ENCODE measurements at places on chromosomes 7 and 10.

DNA sequence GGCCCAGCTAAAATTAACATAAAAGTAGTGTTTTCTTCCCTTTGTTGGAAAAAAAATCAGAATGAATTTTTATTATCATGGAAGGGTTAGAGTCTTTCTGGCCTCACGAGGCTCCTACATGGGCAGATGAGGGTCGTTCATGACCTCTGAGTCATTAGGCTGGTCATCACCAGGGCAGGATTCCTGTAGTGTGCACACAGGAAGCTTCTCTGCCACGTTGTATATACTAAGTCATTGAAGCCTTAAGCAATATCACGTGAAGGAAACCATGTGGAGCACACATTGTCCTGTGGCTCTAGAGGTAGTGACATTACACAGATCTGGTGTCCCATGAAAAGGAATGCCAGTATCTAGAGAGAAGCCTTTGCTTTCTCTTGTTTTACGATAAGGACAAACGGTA is 84.7 kb upstream of the C1QL3 start:
- DNase-seq: peak; percentile 17

- no peak for DNase-seq
Measured at GRCh38 chr10:88689366-88689765, 16.7 kb upstream of the LIPK start.

DNA sequence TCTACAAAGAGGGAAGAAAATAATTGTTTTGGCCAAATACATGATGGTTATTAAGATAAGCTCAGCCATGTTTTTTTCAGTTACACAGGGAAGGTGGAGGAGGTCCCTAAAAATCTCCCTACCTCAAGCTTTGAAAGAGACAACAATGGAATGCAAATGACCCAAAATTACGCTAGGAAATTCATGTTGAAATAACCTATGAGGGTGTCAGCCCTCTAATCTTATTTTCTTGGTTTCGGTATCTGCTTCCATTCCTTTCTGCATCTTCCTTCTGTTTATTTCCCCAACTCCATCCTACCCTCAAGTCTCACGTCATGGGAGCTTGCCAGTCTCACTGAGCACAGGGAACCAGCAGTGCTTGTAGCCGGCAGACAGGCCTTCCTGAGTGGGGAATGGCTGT is 40.6 kb upstream of the SMNDC1 start:
- no peak for DNase-seq

- DNase-seq: no peak
Measured at GRCh38 chr7:99521399-99521798, 16.9 kb downstream of the ZKSCAN5 start.

- DNase-seq: no peak
Measured at GRCh38 chr7:106346167-106346677, 61.4 kb upstream of the NAMPT start.

GRCh38 chr10:1163204-1163660 is 107.0 kb downstream of the WDR37 start:
- no peak for DNase-seq

- DNase-seq: no peak
Measured at GRCh38 chr7:111164442-111164841, 73.5 kb downstream of the LRRN3 start.

DNA sequence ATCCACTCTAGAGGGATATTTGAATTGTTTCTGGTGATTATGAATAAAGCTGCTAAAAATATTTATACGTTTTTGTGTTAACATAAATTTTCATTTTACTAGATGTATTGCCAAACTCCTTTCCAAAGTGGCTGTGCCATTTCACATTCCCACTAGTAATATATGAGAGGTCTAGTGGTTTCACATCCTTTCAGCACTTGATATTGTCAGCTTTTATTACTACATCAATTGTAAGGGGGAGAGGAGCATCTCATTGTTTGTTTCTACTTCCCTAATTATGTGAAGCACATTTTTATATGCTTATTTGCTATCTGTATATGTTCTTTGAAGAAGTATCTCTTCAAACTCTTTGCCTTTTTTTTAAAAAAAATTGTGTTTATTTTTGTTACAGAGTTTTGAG is 184.5 kb downstream of the ADK start:
- peak; percentile 14 for DNase-seq

DNA sequence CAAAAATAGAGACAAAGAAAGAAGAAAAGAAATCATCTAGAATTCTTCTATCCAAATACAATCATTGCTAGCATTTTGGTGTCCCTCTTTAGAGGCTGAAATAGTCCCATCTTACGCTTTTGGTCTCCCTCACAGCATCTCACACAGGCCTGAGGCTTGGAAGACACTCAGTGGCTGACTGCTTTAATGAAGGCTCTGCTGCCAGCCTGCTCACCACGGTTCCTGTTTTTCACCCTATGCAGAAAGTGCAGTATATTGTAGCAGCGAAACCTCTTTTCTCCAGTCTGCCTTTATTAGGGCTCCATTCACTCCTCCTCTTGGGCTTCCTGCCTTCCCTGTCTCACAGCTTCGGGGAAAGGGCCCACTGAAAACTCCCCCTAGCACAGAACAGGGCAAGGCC is 102.2 kb downstream of the JCAD start:
- no peak for DNase-seq

- peak; percentile 99 for DNase-seq
Measured at GRCh38 chr7:151687523-151688235, 168.0 kb upstream of the RHEB start.

DNA sequence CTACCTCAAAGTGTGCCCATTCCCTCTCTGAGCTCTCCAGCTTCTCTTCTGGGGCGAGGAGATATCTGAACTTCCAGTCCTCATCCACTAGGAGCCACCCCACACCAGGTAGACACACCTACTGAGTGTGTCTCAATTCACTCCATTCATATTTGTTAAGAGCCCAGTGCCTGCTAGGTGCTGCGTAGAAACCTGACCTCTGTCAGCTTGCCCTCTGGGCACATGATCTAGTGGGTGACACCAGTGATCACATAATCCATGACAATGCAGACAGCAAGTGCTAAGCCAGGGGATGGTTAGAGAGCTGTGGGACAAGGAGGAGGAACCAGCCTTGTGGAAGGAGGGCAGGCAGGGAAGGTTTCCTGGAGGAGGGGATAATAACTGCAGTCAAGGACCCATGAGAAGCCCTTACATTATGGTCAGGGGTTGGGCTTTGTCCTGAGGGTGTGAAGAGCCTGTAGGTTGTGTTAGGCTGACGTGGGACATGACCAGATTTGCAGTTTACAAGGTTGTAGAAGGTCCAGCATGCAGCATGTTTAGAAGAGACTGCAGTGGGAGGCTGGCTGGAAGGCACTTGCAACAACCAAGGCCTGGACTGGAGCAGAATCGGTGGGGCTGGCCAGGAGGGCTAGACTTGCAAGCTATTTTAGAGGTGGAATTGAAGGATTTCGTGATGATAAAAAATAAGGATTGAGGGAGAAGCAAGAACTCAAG is 81.8 kb downstream of the COL13A1 start:
- DNase-seq: no peak

DNA sequence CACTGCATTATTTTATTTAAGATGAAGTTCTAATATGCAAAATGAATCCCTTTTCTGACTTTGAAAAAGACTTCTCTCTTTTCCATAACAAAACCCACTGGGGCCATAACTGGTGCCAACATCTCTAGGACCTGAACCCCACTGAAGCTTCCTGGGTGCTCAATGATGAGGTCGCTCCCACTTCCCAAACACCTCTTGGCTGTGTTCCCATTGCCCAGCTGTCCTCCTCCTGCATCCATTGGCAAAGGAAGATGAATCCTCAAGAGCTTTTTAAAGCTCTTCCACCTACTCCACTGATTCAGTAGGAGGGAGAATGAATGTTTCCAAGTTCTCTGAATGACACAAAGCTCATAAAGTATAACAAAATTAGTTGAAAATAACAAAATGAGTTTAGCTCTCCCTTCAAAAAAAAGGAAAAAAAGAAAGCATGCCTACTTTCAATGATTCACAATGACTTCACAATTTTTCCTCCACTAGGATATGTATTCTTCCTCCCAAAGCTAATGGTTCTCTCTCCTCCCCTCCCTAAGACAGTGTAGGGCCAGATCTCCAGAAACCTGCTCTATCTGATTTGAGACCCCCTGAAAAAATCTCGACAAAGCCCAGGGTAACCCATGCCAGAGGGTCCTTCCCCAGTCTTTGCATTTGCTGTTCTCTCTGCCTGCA is 64.8 kb downstream of the SORBS1 start:
- no peak for DNase-seq

DNA sequence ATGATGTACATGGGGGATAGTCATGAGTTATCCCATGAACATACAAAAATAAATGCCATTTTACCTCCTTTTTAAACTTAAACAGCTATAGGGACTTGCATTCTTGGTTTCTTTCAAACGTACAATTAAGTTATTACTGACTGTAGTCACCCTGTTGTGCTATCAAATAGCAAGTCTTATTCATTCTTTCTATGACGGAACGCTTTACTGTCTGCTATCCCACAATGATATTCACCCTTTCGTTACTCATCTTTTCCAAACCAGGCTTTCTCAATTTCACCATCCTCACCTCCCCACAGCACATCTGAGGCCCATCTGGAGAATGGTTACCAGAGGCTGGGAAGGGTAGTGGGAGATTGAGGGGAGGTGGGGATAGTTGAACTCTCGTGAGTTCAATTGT is 218.8 kb downstream of the PHF14 start:
- DNase-seq: peak; percentile 49

GRCh38 chr10:97713826-97714400 is 383 bp downstream of the MARVELD1 start:
- peak; percentile 77 for DNase-seq

DNA sequence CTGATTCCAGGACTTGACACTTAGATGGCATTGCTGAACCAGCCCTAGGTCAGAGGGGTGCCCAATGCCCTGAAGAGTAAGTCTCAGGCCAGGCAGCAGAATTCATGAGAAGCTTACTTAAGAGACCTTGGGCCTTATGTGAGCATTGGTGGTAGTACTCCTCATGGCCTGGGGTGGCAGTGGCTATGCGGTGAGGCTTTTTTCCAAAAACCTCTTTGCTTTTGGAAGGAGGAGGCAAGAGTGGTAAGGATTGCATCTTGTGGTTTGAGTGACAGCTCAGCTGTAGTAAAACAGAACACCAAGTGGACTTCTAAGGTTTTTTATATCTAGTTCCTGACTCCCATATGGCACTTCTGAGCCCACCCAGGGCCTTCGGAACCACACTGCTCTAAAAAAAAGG is 459.0 kb upstream of the STEAP1 start:
- no peak for DNase-seq

GRCh38 chr10:649445-649797 is 40.0 kb downstream of the DIP2C start:
- DNase-seq: no peak

DNA sequence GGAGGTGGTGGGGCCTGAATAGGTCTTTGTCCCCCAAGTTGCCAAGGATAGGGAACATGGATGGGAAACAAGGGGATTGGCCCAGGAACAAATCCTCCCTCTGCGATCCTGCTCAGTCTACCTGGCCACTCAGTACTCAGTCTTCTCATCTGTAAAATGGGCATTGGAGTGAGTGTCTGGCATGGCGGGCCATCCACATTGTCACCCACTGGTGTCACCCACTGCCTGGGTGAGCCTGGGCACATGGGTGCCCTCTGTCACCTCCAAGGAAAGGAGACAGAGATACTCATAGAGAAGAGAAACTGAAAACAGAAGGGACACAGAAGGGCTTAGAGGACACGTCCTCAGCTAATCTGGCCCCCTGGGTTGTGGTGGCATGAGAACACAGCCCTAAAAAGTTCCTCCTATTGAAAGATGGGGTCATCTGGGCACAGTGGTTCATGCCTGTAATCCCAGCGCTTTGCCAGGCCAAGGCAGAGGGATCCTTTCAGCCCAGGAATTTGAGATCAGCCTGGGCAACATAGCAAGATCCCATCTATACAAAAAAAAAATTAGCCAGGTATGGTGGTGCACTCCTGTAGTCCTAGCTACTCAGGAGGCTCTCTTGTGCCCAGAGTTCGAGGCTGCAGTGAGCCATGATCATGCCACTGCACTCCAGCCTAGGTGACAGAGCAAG is 12.5 kb upstream of the TNRC18 start:
- no peak for DNase-seq

DNA sequence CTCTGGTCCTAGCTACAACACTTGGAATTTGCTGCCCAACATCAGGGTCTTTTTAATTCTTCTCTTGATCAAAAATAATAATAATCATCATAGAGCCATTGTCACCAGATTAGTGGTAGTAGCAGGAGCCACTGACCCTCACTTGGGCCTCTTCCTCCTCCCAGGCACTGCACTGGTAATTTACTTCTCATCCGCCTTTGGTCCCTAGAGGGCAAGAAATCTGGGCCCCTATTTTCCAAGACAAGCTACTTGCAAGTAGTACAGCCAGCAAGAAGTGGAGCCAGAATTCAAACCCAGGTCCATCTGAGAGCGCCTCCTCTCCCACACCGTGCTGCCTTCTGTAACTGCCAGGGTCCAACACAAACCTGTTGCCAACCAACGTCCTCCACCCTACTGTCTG is 121.2 kb downstream of the SPDYE5 start:
- DNase-seq: no peak

DNA sequence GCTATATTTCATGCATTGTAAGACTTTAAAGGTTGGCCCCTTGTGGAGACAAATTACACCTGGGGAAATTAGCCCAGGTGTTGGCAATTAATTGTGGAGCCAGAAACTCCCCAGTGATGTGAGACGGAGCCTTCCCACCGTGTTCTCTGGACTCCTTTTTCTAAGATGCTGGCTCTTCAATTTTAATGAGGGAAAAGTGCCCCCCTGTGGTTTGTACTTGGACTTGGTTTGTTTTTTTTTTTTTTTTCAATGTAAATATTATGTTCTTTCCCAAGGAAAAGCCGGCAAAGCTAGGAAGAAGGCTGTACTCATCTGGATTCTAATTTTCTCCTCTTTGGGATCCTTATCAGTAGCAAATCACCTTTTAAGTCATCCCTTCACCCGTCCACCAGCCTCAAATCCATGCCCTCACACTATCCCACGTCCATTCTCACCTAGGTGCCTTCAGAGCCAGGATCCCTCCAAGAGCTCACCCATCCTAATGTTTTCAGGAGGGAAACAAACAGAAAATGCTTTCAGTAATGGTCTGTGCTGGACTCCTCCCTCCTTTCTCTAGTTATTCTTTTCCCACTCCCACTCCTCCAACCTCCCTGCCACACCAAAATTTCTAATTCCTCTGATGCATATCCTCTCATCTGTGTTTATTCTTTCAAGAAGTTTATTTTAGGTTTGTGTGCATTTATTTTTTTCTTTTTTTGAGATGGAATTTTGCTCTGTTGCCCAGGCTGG is 20.4 kb upstream of the ST8SIA6 start:
- DNase-seq: peak; percentile 23

DNA sequence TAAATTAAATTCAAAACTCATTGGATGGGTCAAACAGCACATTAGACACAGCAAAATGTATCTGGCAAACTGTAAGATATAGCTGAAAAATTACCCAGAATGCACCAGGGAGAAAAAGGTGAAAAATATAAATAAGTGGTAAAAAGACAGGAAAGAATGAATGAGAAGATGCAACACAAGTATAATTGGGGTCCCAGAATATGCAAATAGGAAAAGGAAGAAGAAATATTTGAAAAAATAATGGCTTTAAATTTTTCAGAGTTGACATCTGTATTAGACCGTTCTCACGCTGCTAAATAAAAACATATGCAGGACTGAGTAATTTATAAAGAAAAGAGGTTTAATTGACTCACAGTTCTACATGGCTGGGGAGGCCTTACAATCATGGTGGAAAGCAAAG is 167.7 kb upstream of the PLXNA4 start:
- no peak for DNase-seq

GRCh38 chr10:126496771-126497545 is 108.7 kb upstream of the ADAM12 start:
- no peak for DNase-seq

Data from fibroblast of skin of right biceps (primary cell).